ENCODE measurements at places on chromosomes 1 and 21.

- DNase-seq = no peak
These were observed 27.7 kb upstream of the DYRK1A start for GRCh38 chr21:37338671-37339551.

- no peak for DNase-seq
These were observed 19.1 kb upstream of the AVPR1B start for GRCh38 chr1:206136241-206136640.

GRCh38 chr1:90335558-90335957, 340.6 kb downstream of the ZNF326 start:
- DNase-seq = no peak

DNA sequence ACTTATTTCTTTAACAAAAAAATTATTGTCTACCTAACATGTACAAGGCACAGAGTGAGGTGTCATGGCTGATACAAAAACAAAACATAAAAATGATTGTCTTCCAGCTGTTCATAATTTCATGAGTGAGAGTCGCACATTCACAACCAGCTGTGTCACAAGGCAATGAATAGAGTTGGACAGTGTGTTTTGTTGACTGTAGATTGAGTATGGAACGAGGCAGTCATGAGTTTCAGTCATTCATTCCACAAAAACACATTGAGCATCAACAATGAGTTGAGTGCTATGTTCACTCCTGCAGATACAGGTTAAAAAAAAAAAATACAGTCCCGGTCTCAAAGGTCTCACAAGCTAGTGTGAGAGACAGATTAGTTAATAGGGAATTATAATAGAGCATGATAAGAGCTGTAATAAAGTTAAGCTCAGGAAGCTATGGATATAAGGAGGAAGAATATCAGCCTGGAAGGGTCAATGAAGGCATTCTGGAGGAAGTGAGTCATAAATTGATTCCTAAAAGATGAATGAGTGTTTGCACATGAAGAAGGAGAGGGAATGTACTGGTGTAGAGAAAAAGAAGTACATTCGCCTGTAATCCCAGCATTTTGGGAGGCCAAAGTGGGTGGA, 47.8 kb upstream of the ARHGAP29 start:
- DNase-seq = no peak

Measured in CD4-positive, alpha-beta T cell treated with Interleukin-2 at 100 ng/mL for 4 hours (primary cell).